BE2C (cell line): ENCODE measurements at places on chromosomes 7 and 10.

DNA sequence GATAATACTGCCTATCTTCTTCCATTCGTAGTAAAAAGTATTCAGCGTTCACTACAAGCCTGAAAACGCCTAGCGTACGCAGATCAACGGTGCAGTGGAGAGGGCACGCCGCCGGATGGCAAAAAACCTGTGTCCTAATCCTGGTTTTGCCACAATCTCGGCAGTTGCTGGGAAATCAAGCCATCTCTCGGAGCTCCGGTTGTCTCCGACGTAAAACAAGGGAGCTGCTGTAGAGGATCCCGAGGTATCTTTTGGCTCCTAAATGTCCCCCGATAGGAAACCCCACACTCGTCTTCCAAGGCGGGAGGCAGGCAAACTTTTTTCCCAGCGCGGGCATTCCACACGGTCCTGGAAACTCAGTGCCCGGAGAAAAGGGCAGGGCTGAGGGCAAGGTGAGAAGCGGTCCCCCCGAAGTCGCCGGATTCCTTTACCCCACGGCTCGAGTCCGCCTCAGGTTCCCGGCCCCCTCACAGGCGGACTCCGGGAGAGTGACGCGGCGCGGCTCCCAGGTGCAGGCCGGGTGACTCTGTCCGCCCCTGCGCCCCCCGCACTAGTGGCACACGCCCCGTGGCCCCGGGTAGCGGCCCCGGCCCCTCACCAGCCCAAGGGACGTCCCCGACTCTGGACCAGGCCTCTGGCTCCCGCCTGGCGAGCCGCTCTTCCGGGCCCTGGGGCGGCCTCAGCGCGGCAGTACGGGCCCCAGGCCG lies 649 bp downstream of the IDE start:
- DNase-seq, result peak; percentile 39

DNA sequence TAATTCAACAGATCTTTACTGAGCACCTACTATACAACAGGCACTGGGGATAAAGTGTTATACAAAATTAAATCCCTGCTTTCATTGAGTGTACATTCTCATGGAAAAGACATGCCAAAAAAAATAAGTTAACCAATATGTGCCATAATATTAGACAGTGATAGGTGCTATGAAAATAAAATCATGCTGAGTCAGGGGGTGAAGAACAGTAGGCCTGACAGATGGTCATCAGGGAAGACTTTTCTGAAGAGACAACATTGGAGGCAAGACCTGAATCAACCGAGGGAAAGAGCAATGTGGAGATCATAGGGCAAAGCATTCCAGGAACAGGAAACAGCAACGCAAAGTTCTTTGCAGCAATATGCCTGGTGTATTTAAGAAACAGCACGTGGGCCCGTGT lies 135.5 kb downstream of the C1GALT1 start:
- no peak for DNase-seq

- no peak for DNase-seq
These were observed 197.9 kb upstream of the KLF6 start for GRCh38 chr10:3982746-3983442.

DNA sequence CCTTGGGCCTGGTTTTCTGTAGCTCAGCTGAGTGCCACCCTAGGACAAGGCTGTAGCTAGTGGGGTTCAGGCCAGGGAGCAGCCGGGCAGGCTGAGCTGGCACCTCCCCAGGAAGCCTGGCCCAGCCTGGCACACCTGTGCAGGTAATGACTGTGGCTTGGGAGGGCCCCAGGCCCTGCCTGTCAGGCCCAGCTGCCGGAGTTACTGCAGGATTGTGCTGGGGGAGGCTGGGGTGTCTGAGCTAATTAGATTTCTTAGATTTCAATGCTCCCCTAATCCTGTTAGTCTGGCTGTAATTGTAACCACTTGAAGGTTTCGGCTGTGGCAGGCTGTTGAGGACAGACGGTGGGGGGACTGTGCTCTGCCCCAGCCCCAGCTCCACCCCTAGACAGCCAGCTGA lies 6.0 kb downstream of the ZMIZ1 start:
- no peak for DNase-seq

GRCh38 chr10:99908512-99908911 lies 101.2 kb downstream of the DNMBP start:
- no peak for DNase-seq

DNA sequence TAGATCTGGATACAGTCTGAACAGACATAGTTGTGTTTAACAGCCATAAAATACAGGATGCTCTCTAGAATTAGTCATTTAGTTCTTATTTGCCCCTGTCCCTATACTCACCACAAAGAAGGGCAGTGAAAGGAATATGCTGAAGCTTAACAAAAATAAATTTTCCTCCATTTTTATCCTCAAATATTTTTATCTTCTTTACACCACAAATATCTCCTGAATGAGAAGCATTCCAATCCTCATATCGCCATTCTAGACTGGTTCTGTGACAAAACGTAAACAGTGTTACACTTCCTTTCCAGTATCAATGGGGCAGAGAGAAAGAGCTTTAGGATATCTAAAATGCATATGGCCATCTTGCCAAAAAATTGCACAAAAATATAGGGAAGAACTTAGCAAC lies 1.6 kb downstream of the OR9A2 start:
- DNase-seq, result no peak

- no peak for DNase-seq
These were observed 18.3 kb upstream of the SLC29A3 start for GRCh38 chr10:71300555-71301370.

DNA sequence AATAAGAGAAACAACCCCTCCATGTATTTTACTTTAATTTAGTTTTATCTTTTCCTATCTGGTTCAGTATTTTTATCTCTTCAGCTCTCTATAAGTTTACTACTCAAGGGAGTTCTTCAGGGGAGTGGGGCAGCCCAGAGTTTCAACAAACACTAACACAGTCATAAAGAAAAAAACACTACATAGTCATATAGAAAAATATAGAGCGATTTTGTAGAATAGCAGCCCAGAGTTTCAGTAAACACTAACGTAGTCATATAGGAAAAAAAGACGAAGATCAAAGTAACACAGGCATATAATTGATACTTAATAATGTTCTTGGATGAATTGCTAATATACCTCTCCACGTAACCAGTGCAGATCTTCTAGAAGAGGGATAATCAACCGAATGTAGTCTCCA lies 54.7 kb downstream of the PON1 start:
- DNase-seq, result no peak

DNA sequence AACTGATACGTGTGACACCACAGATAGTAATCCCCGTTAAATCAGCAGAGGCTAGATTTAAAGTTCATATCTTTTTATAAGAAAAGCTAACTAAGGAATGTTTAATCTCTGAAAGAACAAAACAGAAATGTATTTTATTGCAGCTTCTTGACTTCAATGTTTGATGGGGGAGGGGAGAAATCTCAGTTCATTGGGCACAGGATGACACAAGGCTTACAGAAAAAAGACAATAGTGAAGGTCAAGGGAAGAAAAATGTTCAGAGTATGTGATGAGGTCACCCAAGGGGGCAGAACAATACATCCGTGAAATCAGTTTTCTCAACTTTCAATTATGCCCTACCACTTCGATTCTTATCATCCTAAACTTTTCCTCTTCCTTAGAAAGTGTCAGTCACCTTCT lies 102.9 kb downstream of the ELAPOR2 start:
- no peak for DNase-seq

- no peak for DNase-seq
These were observed 18.4 kb downstream of the PPP1R17 start for GRCh38 chr7:31705377-31705776.

GRCh38 chr10:11825796-11826414 lies 2.7 kb downstream of the PROSER2 start:
- DNase-seq, result no peak
